Central memory CD4-positive, alpha-beta T cell (primary cell): ENCODE measurements at places on chromosomes 5 and 9.

DNA sequence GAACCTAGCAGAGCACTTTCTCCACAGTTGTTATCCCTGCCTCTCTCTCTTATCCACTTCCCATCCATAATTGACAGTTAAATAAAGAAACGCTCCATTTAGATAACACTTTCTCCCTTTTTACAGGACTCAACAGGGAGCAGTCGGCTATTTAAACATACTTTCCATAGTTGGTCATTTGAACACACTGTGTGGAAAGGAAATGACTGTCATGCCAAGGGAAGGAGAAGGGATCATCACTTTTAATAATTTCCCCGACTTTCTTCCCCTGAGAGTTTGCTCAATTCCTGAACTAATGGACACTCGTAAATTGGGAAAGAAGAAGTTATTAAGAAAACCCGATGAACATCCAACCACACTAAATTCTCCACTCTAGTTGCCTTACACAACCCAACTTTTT, 400.8 kb upstream of the PTGER4 start:
- DNase-seq = no peak

DNA sequence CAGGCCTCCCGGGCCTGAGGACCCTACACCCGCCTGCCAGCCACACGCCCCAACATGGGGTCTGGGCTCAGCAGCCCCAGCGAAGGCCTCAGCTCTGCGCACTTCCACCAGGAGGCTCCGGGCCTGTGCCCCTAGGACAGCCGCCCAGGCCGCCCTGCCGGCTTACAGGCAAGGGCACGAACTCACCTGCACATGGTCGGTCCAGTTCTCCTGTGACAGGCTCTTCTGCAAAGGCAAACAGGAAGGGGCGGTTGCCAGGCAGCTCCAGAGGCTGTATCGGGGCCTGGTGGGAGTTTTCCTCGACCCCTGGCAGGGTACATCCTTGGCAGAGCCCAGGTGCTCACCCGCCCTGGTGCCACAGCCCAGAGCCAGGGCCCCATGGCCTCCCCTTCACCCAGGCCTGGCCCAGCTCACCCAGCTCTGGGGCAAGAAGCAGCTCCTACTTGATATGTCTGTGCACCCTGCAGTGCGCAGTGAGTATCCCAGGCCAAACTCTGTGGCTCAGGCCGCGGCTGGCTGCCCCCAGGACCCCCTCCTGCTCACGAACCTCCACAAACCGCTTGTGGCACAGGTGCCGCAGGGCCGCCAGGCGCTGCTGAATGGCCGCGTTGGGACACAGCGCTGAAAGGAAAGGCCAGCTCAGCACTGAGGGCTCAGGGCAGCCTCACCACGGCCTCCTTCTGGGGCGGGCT, 52.2 kb upstream of the NRARP start:
- DNase-seq = no peak

DNA sequence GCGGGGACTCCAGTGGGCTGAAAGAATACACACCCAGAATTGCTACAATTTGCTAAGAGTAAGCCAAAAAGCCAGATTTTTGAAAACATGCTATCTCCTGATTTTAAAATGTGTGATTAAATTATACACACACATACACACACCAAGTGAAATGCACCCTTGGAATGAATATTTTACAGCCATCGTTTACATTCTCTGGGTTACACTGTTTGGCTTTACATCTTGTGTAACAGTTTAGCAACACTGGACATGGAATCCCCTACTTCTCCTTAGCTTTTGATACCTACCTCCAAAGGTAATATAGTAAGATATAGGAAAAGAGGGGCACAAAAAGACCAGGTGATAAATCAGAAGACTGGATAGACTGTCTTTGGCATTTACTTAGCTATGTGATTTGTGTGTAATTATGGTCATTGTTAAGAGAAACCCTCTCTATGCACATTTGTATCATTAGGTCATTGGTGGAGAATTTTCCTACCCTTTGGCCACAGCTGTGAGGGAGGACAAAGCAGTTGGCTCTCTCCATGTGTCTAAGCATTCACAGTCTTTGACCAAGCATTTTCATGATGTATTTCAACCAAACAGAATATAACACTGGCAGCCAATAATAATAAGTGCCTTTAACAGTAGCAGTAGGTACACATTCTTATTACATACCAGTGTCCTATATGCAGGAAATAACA, 7.6 kb downstream of the SVEP1 start:
- DNase-seq = no peak

- no peak for DNase-seq
These were observed at the start of gene F2RL2 for GRCh38 chr5:76622973-76623596. TSS of gene F2RL2 (minus strand) at chr5:76623403. CDS start at chr5:76623230, 173 bp downstream.

GRCh38 chr5:41871852-41872251, 1.6 kb upstream of the OXCT1 start:
- DNase-seq = no peak
